ENCODE measurements at places on chromosomes 6 and 20.

GRCh38 chr6:165889636-165890403 lies 226.8 kb upstream of the PDE10A start:
- DNase-seq: no peak

DNA sequence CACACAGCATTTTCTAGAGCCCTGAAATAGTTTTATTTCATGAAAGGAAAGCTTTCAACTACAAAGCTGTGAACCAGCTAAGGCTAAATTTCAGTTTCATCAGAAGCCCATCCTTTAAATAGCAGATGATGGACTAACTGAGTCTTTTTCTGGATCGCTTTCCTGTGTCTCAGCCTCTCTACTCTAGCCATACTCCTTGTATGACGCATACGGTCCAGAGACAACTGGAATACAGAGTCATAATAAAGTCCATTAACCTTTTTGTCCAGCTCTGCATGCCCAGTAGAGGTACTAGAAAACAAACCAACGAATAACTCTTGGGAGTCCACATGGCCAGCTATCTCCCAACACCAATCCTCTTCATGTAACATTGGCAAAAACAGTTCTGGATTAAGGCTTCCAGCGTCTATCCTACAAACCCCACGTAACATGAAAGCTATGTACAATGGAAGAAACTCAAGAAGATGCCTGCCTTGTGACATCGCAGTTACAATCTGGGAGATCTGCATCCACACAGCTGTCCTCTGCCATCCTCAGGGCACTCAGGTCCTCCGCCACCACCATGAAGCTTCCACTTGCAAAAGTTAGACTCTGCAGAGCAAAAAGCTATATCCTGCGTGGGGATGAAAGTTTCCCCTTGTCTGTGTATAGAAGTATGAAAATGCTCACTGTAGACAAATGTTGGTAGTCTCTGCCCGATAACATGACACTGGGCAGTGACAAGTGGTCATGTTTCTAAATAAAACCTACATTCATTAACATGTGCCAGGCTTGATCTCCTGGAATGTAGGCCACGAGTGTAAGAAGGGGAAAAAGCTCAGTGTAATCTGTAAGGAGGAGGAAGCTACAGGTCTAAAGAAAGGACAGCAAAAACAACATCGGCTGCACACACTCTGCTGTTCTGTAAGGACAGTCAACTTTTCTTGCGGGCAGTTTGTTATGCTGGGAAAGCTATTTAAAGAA lies 360.4 kb downstream of the ESR1 start:
- no peak for DNase-seq

DNA sequence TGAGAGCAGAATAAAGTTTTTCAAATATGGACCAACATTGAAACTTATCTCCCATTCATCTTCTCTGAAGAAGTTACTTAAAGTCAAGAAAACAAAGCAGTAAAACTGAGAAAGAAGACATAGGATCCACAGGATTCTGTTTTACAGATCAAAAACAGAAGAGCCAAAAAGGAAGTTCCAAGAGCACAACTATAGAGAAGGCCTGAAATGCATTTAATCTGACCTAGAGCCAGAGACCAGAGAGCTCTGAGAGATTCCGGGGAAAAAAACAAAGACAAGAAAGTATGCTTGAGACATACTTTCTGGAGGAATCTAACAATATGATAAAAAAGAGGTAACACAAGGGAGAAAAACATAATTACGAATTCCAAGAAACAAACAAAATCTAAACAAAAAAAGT lies 26.1 kb downstream of the SRPK1 start:
- DNase-seq: no peak

GRCh38 chr6:127403636-127404035 lies 55.6 kb downstream of the KIAA0408 start:
- no peak for DNase-seq

DNA sequence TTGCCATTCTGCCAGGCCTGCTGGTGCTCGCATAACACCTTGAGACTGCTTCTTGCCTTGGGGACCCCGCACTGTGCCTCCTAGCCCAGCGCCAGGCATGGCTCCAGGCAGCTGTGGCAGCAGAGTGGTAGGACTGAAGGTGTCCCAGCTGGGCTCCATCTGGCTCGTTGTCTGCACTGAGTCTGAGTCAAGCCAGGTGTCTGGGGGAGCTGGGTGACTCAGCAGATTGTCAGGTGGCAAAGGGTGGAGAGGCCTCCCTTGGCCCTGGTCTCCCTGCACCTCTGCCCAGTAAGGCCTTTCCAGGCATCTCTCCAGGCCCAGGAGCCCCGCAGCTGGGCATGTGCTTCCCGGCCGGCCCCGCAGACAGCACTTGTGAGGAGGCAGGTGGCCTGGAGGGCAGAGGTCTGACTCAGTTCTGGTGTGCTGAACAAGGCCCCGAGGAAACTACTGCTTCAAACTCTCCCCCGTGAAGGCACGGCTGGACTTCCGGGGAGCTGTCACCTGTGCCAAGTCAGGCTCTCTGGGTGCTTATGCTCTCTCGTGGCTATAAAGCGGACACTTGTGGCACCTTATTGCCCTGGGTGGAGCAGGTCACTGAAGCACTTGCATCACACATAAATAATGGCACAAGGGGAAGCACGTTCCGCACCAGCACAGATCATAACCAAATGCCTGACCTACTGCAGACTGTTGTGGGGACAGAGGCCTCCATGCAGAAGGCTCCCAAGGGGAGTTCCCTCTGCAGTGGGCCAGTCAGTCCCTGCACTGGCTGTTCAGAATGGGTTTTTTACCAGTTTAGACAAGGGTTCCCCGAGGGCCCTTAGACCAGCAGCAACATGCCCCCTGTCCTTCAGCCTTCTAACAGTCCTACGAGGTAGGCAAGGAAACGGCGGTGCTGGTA lies 27.5 kb downstream of the FOXC1 start:
- no peak for DNase-seq

DNA sequence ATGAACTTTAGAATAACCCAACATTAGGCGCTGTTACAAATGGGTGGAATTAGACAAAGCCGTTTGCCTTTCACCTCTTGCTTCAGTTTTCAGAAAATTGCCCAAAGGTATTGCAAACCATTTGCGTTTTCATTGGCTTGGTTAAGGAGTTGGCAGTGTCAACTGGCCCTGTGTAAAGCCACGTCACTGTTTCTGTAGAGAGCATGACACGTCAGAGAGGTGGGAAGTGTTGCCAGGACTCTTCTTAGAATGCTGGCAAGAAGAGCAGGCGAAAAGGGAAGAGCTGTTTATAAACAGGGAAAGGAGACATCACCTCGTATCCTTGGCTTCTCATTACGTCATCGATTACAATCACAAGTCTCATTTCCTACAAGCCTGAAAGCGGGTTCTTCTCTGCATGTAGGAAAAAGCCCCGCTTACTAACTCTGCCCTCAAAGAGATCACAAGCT lies 4.2 kb upstream of the IRF4 start:
- no peak for DNase-seq

DNA sequence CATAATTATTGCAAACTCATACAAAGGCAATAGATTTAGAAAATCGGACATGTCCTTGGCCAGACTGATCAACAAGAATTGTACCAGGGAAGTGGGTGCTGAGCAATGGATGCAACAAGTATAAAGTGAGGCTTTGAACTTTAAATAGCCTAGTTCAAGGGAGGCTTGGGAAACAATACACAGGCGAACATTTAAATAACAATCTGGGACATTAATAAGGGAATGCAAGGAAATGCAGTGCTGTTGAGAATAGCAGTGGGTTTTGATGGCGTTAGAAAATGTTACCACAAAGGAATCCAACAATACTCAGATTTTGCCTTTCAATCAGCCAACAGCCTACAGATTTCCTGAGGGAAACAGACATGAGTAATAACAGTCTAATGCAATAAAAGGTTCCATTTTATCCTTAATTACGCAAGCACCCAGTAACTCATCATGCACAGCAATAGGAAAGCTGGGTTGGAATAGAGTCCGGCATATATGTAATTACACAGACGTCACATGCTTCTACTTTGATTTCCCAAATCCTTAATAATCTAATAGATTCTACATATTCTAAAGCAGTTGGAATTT lies 134.6 kb downstream of the PHACTR1 start:
- DNase-seq: no peak

DNA sequence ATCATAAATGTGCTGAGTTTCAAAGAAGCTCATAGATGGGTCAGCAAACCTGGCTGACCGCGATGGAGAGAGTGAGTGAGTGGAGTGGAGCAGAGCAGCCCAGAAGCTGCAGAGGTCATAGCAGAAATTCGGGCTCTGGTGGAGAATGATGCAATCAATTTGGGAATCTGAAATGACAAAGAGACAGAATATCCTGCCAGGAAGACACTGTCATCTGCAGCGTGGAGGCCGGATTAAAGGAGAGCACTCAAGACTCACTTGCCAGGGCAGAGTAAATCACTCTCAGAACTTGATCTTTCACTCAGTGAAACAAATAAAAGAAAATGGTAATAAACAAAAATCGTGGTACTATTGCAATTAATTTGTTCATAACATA lies 109.6 kb upstream of the RREB1 start:
- no peak for DNase-seq

GRCh38 chr6:16901782-16902181 lies 140.5 kb upstream of the ATXN1 start:
- DNase-seq: no peak

- DNase-seq: no peak
Observed at GRCh38 chr20:63106108-63106764, 99.5 kb upstream of the BHLHE23 start.

- no peak for DNase-seq
Observed at GRCh38 chr6:63467247-63467954, 104.9 kb upstream of the LOC128125822 start.

DNA sequence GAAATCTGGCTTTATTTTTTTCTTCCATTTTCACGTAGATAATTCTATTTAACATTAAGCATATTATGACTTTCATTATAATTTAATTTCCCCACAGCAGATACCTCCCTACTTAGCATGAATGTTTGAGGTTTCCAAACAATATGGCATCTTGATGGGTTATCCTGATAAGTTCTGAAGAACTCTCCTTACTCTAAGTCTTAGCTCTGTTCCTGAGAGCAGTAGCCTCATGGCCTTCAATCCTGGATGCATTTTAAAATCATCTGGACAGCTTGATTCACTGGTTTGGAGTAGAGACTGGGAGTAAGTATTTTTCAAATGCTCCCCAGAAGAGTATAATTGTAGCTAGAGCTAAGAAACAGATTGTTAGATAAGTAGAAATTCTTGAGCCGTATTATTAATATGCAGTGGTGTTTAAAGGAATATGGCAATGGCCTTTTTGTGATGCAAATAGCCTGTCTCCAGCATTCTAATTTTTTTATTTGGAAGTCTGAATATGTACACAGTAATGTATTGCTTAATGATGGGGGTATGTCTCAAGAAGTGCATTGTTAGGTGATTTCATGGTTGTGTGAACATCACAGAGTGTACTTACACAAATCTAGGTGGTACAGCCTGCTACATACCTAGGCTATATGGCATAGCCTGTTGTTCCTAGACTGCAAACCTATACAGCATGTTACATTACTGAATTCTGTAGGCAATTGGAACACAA lies 110.5 kb upstream of the EEF1E1 start:
- DNase-seq: no peak

DNA sequence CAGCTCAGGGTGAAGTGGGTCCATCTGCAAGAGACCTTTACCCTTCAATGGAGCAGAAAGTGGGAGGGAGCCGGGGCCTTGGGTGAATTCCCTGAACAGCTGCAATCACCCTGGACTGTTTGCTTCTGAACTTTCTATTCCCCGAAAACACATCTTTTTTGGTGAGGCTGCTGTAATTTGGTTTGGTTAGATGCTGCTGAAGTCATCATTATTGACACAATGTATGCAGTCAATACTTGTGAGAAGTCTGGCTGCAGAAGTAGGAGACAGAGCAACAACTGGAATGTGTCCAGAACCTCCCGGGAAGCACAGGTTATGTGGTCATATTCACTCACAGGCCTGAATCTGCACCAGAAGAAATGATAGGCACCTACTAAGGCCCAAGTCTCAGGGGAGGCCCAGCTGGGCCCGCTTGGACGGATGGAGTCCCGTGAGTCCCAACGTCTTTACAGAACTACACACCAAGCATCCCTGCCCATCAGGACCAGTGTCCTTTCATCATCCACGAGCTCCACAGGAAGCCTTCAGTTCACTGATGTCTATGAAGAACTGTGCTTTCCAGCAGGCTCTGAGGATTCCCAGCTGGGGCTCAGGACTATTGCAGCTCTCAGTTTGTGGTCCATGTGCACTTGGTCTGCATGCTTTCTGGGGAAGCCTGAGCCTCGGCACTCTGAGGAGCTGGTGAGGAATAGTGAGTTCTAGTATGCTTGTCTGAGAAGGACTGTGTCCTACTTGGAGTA lies 177.6 kb downstream of the THBS2 start:
- no peak for DNase-seq

GRCh38 chr6:112010328-112010727 lies 43.6 kb upstream of the CCN6 start:
- DNase-seq: no peak

DNA sequence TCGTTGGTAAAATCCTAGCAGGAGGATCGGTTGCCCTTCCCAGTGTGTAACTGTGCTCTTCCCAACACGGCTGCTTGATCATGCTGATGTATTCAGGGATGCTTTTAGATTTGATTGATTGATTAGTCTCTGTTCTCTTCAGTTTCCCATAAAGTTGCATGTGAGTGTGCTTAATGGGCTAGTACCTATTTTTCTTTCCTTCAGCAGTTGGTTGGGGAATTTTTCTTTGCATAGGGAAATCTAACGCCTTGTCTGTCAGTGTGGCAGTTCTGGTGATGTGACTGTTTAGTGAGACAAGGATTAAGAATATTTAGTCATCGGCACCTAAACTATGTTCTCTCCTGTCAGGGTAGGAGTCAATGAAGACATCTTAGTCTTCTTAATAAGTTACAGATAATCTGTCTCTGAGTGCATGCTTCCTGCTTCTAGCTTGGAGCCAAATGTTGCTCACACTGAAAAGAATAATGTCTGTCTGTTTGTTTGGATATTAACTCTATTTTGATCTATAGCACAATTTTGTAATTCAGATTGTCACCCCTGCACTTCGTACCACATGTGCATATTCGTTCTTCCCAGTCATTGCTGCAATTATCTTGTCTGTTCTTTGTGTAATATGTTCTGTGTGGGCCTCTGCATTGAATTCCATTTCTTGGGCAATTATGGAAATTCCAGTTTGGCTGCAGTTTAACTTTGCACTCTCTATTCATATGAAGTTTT lies 169.9 kb downstream of the EDN1 start:
- peak; percentile 37 for DNase-seq

GRCh38 chr6:137165375-137166246 lies 7.8 kb downstream of the IL22RA2 start:
- no peak for DNase-seq

- no peak for DNase-seq
Observed at GRCh38 chr6:104689551-104690205, 170.0 kb downstream of the HACE1 start.

DNA sequence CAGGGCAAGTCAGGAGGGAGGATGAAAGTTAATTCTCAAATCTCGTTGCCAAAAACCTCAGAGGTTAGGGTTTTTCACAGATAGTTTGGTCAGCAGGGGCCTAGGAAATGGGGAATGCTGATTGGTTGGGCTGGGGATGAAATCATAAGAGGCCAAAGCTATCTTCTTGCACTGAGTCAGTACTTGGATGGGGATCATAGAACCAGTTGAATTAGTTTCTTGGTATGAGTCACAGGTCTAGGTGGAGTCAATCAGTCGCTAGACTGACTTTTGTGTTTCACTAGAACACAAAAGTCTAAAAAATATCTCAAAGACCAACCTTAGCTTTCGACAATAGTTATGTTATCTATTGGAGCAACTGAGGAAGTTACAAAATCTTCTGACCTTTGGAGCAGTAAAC lies 368.5 kb downstream of the TBC1D32 start:
- DNase-seq: no peak
